Left kidney (tissue), 8 donors: ENCODE measurements at places on chromosomes 4 and X. TPM values are rescaled to one million over a fixed set of nuclear protein-coding genes. Genes with fewer than 3 reads are reported as not detected.

AKAP4 gene
- 0.07 TPM for polyA plus RNA-seq

RAB41 gene
- 1.6 TPM for polyA plus RNA-seq

NPY1R gene
- 28.3 TPM for polyA plus RNA-seq

PRKX gene
- polyA plus RNA-seq, result 19.4 TPM

TAF7L gene
- 0.67 TPM for polyA plus RNA-seq

SPANXA2 gene
- not detected for polyA plus RNA-seq

CITED1 gene
- polyA plus RNA-seq, result 12.6 TPM

SERTM2 gene
- 0.05 TPM for polyA plus RNA-seq

PPP2R2C gene
- polyA plus RNA-seq, result 0.40 TPM

MAGEA12 gene
- not detected for polyA plus RNA-seq

ART3 gene
- 0.42 TPM for polyA plus RNA-seq

GRCh38 chr4:164948975-164949374, 28.5 kb downstream of the TRIM61 start:
- no peak for DNase-seq

GRCh38 chr4:27040356-27040755, 179.7 kb downstream of the STIM2 start:
- no peak for DNase-seq

GRCh38 chrX:145729635-145730034, 88.0 kb upstream of the SLITRK2 start:
- DNase-seq, result no peak

GRCh38 chr4:8165374-8165896, 6.8 kb upstream of the ABLIM2 start:
- no peak for DNase-seq

- DNase-seq, result no peak
These were observed 39.6 kb downstream of the PTCHD1 start for GRCh38 chrX:23374291-23374690.

DNA sequence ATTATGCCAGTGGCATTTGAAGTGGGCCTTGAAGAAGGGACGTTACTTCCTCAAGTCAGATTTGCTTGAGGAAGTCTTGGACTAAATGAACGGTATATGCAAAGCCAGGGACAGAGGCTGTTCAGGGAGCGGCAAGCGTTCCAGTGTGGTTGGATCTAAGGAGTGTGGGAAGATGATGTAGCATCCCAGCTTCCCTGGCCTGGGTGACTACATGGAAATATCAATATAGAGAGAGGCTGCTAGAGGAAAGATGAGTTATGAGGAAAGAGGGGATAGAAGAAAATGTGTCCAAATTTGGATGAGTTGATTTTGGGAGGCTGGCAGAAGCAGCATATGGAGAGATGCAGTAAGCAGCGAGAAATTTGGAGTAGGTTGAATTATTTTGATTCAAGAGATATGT, 432.5 kb upstream of the TENM3 start:
- no peak for DNase-seq

DNA sequence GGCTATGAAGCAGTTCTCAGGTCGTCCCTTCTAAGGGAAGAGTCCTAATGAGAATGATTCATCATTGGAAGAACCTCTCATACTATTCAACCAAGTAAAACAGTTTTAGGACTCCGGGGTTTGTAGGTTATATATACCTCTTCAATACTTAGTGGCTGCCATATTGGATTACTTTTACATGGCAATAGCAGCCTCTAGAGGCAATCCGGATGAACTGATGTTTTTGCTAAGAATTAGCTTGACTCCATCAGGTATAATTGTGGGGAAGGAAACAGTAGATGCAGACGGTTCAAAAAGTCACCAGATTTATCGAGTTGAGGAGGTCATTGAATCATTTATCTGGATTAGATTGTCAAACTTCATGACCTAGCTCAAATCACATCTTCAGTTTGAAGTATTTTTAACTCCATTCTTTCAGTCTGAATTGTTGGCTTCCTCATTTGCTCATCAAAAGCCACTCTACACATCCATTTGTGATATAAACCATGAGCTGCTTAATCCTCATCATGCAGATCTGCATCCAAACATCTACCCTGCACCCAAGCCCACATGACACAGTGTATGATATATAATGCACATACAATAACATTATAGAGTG, 28.4 kb downstream of the GUCY1B1 start:
- DNase-seq, result peak; percentile 53

DNA sequence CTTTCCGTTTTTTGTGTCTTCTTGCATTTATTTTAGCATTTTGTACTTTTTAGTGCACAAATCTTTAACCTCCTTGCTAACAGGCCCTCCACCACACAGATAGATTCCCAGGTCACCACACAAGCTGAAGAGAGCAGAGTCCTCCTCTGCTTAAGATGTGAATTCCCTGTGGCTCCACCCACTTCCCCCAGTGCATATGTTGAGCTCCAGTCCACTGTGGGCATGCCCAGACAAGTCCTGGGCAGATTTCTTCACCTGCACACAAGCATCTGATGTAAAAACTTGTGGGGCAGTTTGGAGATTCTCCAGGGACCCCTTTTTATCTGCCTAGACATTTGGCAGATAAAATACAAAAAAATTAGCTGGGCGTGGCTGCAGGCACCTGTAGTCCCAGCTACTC, 19.8 kb upstream of the PASD1 start:
- DNase-seq, result no peak

DNA sequence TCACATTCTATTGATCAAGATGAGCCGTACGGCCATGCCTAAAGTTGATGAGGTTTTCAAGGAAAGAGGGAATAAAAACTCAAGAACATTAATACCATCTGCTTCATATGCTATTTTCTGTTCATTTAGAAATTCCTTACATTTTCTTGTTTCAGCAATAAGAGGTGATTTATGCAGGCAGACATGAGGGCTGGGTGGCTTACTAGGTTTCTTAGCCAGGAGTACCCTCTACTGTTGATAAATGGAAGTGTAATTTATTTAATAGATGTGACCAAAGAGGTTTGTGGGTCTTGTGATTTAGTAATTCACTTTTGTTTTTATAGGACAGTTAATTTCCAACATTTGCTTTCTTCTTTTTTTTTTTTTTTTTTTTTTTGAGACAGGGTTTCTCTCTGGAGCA, 6.4 kb upstream of the SMIM9 start:
- peak; percentile 5 for DNase-seq

DNA sequence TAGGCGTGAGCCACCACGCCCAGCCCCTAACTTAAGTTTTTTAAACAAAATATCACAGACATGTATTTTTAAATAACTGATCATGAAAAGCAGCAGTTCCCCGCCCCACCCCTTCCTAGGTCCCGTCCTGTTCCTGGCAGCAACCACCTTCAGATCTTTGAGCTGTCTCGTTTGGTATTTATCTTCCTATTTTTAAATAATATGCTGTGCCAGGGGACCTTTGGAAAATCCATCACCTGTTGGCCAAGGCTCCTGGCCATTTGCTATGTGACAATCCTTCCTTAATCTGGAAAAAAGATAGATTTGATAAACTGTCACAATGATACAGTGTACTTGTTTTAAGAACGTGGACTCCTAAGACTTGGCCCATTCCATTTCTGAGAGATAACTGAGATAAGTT, 10.7 kb downstream of the GATB start:
- DNase-seq, result no peak

DNA sequence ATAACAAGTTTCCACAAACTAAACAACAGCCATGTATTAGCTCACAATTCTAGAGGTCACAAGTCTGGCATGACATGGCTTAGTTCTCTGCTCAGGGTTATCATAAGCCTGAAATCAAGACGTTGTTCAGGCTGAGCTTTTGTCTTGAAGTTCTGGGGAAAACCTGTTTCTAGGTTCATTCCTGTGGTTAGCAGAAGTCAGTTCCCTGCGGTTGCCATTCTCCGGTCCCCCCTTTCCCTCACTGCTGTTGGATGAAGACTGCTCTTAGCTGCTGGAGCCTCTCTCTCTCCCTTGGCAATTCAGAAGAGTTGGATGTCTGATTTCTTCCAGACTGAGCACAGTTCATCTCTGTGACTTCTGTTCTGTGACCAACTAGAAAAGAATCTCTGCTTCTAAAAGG, 962.6 kb downstream of the PCDH7 start:
- DNase-seq, result no peak

- peak; percentile 57 for DNase-seq
These were observed 127.4 kb downstream of the SH3RF1 start for GRCh38 chr4:169143335-169143734.

DNA sequence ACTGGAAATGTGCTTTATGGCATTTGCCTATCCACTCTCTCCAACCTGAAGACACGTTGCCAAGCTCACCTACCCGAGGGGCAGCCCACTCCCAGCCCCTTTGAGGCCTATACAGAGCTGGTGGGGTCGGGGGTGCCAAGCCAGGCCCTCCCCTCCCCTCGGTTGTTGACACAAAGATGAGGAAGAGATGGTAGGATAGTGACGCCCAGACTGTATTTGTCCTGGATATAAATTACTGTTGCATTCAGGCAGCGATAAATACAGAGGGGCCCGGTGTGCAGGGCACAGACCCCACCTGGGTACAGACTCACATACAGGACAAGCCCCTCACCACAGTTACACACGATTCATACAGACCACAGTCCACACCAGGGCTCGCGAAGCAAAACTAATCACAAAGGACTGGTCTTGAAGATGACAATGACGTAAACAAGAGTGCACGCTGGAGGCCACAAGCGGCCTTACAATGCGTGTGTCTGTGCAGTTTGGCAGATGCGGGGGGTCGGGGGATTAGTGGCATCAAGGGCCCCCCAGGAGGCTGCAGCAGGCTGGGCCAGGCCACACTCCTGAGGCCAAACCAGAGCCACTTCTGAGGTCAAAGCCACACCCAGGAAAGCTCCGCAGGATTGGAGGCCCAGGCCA, 14.6 kb downstream of the DGKQ start:
- DNase-seq, result no peak

DNA sequence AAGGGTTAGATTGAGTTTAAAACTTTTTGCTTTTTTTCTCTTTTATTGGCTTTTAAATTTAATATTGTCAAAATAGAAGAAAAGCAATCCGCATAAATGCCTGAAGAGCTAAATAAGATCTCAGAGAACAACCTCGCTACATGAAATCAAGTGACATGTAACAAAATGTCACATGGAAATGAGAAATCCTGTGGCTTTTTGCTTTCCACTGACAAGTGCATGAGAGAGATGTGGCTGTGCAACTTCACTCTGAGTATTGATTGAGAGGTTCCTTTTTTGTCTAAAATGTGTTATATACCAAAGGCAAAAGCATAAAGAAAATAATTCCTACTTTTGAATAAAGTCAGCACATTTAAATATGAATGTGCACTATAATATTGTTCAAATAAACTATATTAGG, 263.5 kb downstream of the MAPK10 start:
- no peak for DNase-seq

GRCh38 chrX:123504047-123504446, 228.8 kb downstream of the THOC2 start:
- no peak for DNase-seq

GRCh38 chrX:38798956-38799355, 2.3 kb upstream of the MID1IP1 start:
- no peak for DNase-seq

DNA sequence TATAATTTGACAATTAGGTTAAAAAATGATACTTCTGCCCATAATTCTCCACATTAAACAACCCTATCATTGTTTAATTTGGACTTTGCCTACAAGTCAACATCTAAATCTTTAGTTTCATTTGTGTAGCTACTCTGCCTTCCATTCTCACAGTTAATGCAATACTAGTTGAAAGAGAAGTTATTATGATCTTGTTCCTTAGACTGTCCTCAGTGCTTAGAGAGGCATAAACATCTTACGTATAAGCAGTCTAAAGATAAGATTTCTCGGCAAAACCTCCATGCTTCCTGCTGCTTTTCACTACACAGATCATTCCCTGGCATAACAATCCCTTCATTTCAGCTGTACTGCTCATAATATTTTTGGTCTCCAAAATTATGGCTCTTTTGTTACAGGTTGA, 105.1 kb upstream of the CAMK2D start:
- DNase-seq, result no peak

GRCh38 chr4:138851391-138852335, 163.9 kb upstream of the NOCT start:
- no peak for DNase-seq

DNA sequence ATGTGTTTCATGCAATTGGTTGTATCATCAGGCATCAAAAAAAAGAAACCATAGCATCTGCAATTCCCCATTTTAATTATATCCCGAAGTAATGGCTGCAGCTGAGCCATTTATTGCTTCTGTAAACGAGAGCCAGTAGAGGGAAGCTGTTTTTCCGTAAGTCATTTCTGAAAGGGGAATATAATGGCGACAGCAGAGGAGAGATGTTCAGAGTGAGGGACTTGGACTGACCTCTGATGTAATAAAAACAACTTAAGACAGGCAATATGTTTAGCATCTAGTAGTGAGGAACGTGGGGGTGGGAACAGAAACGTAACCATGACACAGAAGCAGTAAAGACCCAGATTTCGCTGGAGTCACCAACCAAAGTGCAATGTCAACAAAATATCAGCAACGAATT, 31.5 kb upstream of the NAA11 start:
- no peak for DNase-seq

DNA sequence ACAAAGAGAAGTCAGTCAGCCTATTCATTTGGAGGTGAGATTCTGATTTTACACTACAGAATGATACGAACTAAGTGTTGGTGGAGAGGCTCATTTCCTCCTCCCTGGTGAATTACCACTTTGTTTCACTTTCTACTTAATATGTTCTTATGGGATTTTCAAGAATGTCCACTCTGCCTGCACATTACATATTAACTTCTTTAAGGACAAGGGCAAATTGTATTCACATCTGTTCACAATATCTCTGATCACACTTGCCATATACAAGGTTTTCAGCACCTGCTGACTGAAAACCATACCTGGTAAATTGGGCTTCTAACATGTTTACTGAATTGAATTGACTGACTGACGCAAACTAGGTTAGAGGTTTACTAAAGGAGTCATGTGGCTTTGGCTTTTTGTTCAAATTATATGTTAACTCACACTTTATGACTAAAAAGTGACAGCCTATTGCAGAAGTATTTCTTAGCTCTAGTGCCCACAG, 188.4 kb upstream of the MBNL3 start:
- DNase-seq, result no peak

DNA sequence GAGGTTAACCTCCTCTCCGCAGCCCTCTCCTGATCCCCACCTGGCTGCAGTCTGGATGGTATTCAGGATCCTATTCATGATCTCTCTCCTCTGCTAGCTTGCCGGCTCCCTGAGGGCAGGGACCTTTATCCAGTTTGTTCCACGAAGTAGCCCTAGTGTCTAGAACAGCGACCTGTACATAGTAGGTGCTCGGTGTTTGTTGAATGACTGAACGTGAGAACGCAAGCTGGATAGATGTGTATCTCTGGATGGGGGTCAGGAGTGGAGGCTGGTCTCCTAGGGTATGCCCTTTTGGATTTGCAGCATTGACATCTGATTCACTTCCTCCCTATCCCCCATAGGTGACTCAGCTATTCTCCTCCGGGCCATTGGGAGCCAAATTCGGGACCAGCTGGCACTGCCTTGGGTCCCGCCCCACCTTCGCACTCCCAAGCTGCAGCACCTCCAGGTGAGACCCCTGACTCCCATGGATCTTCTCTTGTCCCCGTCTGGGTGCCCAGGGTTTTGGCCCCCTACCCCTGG, 7.3 kb downstream of the CCDC22 start:
- no peak for DNase-seq
